ENCODE measurements at places on chromosomes 2 and 18. TPM values are rescaled to one million over a fixed set of nuclear protein-coding genes. Genes with fewer than 3 reads are reported as not detected.

Gene SERPINB7
- 6.1 TPM for total RNA-seq

Gene RTP5
- total RNA-seq, result not detected

Gene AFG3L2
- total RNA-seq, result 43.5 TPM

Gene RFTN2
- total RNA-seq, result 4.7 TPM

Gene G6PC2
- total RNA-seq, result not detected

Gene NDC80
- 25.5 TPM for total RNA-seq

Gene NABP1
- total RNA-seq, result 308 TPM

Gene ABCB11
- under 0.01 TPM for total RNA-seq

Gene TDRD15
- not detected for total RNA-seq

Gene CHRND
- not detected for total RNA-seq

Gene TNFAIP6
- 13.2 TPM for total RNA-seq

Gene COPS7B
- total RNA-seq, result 23.7 TPM

Gene ITPRIPL1
- total RNA-seq, result 3.2 TPM

Gene TFPI
- 110 TPM for total RNA-seq

Gene KLHL14
- total RNA-seq, result not detected

Gene TGFA
- not detected for total RNA-seq

Gene FABP1
- not detected for total RNA-seq

Gene DTNA
- 6.8 TPM for total RNA-seq

Gene AOX1
- total RNA-seq, result 57.4 TPM

Gene CAPN13
- total RNA-seq, result not detected

Gene GAL3ST2
- total RNA-seq, result 0.43 TPM

Gene C2orf80
- not detected for total RNA-seq

Gene CMPK2
- total RNA-seq, result 1.9 TPM

Gene CYP27C1
- total RNA-seq, result under 0.01 TPM

Gene ST6GAL2
- 5.2 TPM for total RNA-seq

Gene MPP4
- total RNA-seq, result 5.2 TPM

Gene GAREM2
- total RNA-seq, result 0.97 TPM

Gene IL1A
- 0.32 TPM for total RNA-seq

Gene UGT1A10
- not detected for total RNA-seq

Gene HIBCH
- 13.5 TPM for total RNA-seq

Gene THOC1
- total RNA-seq, result 42.7 TPM

Gene TMEM214
- 57.7 TPM for total RNA-seq

Gene GKN2
- not detected for total RNA-seq

Gene NDUFAF7
- total RNA-seq, result 9.7 TPM

Gene MERTK
- total RNA-seq, result under 0.01 TPM

Gene CD8B2
- not detected for total RNA-seq

Gene OSBPL1A
- 23.3 TPM for total RNA-seq

Gene MSH2
- 17.1 TPM for total RNA-seq

Gene MARCO
- total RNA-seq, result not detected

Gene DDX1
- total RNA-seq, result 120 TPM

Gene RUFY4
- not detected for total RNA-seq

Gene RAB17
- 0.43 TPM for total RNA-seq

Gene CREG2
- total RNA-seq, result not detected

Data from fibroblast of villous mesenchyme (primary cell).